ENCODE measurements at places on chromosomes 3 and 15.

- no peak for DNase-seq
Measured at GRCh38 chr15:31345606-31346366, 19.2 kb downstream of the KLF13 start.

DNA sequence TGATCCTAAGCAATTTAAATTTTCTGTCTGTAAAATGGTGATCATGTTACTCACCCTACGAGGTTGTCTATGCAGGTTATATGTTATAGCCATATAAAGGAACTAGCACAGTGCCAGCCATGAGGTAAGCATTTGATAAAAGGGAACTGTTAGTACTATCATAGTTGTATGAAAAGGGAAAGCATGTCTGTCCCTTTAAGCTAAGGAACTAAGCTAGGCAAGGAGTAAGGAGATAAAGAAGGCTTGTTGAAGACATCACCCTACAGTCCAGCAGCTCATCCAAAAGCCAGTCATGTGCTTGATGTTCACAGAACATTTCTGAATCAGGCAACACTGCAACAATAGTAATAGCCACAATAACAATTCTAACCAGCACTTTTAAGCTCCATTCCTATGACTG is 243.9 kb downstream of the ZBTB20 start:
- no peak for DNase-seq

DNA sequence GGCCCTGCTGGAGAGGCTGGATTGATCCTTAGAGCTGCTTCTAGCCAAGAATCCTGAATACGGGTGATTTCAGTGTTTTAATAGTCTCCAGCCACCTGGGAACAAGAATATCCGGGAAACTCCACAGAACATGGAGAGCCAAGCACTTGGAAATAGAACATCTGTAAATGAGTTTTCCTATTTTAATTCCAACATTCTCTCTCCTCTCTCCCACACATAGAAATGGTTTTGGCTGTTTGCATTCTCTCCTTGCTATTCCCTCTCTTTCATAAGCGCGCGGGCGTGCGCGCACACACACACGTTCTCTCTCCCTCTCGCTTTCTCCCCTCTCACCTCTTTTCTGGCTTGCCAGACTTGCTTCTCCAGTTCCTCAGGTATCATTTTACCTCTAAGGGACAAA is 50.6 kb downstream of the GADL1 start:
- no peak for DNase-seq

DNA sequence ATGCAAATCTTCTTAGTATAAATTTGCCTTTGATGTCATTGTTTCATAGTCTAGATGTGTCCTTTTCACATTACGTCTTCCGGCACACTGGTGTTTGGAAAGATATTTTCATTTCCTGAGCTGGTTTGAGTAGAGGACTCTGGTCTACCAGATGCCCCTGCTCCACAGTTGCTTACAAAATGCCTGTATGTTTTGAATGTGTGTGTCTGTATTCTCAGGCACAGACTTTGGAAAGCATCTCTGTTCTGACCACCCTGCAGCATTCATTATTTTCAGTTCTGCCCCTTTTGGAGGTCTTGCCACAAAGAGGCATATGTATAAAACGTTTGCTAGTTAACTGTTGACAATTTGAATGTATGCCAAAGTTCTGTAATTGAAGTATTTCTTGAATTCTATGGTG is 236.0 kb upstream of the GOLIM4 start:
- no peak for DNase-seq

DNA sequence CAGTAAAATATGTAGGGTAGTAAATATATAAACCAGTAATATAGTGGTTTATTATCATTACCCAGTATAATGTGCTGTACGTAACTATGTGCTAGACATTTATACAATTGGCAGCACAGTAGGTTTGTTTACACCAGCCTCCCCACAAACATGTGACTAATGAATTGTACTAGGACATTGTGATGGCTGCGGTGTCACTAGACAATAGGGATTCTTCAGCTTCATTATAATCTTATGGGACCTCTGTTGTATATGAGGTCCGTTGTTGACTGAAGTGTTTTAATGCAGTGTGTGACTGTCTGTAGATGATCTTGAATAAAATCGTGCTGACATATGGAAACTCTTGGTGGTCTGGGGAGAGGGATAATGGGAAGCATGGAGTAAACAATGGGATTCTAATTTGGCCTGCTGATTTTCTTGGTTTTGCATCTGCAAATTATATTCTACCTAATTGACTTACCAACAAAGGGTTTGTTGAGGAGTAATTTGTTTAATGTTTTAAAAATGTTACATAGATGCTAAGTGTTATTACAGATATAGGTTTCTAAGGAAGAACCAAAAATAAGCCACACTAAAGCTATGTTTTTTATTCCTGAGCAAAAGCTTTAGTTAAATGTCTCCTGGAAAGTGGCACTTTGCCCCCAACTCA is 496.5 kb upstream of the TBL1XR1 start:
- no peak for DNase-seq

DNA sequence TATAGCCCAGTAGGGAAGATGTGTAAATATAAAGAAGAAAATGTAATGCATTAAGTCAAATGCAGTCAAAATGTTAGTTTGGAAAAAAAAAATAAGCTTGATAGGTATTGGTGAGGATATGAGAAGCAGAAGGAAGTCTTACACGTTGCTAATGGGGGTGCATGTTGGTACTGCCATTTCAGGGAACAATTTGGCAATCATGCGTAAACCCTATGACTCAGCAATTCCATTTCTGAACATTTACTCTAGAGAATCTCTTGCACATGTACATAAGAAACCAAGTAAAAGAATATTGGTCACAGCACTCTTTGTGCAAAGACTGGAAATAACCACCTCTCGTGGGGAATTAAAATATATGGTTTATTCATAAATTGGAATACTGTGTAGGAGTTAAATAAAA is 35.5 kb upstream of the TIMP4 start:
- no peak for DNase-seq

GRCh38 chr15:28005004-28005527 is 94.0 kb downstream of the OCA2 start:
- no peak for DNase-seq

DNA sequence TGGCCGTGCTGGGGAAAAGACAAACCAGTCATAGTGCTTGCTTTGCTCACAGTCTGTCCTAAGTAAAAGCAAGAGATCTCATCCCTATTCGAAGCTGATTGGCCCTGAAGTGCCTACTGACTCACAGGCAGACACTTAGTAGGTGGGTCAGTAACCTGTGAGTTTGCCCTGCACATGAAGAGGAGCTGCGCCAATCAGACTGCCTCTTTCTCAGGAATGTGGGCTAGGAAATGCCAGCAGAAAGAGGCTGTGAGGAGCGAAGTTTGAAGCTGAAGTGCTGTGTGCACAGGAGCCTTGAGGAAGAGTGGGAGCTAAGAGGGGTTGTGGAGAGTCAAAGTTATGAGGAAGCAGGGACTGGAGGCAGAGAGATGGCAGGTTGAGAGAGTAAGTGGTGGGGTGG is 126.8 kb downstream of the IL20RB start:
- no peak for DNase-seq

GRCh38 chr3:106827515-106828213 is 549.6 kb upstream of the CCDC54 start:
- no peak for DNase-seq

DNA sequence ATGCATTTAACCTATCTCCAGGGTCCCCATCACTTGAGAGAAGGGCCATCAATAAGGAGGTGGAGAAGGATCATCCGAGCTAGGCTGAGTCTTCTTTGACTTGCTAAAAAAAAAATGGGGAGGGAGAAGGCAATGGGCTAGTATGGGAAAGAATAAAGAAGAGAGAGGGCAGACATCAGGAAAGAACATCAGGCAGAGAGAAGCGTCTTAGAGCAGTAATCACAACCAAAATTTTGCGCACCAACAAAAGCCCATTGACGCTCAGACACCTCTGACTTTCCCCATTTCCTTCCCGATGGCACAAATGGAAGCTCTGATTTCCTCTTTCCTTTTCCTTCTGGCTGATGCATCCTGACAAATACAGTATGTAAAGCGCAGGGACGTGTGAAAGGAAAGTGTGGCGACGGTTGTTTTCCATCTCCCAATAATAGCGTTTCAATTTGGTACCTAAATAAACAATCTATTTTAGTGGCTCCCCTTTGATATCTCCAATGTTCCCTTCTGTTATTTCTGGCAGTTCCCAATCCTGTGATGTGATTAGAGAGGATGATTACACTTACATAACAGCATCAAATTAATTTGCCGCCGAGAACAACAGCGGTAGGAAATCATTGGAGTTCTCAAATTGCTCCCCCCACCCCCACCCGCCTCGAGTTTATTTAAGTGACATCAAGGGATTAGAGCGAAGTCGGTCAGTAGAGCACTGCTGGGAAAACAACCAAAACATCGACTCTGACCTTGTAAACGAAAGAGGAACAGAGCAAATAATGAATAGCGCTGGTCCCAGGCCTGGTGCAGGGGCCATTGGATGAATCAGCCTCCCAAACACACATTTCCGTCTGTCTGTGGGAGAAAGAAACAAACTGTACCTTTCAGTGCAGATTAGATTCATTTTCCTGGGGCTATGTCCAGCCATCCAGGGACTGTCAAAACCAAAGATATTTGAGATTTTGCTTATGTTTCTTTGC is 273.3 kb upstream of the ICE2 start:
- no peak for DNase-seq

DNA sequence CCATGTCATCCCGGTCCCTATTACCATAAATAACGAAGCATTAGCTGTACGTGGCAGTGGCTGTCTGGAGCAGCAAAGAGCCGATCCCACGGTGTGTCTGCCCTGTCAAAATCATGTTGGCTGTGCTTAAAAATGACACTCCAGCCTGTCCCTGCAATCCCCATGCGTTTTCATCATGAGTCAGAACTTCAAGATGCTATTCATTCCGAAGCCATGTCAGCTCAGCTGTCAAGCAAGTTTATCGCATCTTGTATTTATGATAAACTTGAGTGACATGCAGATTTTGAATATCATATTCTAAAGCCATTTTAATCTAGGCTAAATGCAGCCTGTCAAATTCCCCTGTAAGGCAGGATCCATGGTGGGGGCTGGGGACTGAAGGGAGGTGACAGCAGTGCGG is 152.4 kb downstream of the TJP1 start:
- DNase-seq = no peak

DNA sequence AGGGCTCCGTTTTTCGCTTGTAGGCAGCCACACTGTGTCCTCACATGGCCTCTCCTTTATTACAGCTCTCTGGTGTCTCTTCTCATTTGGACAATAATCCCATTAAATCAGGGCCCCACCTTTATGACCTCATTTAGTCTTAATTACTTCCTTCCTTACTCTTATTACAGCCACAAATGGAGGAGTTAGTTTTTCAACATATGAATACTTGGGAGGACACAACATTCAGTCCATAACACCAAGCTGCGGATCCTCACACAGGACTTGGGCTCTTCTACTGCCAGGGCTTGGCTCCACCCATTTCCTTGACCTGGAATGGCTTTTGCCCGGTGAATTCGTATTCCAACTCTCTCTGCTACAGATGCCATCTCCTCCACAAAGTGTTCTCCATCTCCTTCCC is 74.3 kb upstream of the SLC7A14 start:
- no peak for DNase-seq

DNA sequence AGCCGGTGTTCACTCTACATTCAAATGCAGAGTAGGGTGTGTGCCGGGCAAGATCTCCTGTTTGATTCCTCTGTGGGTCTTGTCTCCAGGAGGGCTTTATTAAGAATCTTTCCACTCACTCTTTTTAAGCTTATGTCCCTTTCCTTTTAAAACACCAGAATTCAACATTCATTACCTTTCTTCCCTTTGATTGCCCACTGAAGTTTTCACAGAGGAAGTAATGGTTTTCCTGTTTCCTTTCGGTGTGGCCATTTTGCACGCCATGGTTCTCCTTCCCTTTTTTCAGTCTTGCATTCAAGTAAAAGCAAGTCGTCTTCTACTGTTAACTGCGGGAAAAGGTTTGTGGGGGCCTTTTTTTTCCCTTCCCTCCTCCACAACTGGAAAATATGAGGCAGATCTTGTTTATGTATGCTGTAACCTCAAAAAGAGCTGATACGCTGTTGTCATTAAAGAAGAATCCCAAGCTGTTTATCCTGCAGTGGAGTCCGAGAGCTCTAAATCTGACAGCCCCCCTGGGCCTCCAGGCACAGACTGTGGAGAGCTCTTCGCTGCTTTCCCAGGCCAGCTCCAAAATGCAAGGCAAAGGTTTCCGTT is 40.5 kb downstream of the FILIP1L start:
- no peak for DNase-seq

DNA sequence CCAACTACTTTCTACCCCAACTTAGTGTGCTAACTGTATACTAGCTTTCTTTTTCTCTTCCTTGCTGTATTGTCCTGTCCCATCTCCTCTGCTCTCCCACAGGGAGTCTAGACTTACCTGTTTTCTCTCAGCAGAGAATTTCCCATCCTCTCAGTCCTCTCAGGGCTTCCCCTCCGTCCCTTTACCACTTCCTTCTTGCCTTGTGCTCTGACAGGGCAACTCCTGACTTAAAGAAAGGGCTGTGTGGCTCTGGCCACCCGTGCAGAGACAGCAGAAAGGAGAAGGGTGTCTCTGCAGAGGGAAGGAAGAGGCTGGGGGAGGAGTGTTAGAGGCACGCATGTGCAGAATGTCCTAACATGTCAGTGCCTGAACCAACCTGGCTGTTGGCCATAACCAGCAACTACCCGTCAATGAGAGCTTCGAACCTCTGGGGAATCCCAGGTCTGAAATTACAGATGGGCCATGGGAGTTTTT is at the start of gene GCSAM:
Gene GCSAM (minus strand): TSS at position 274 of the 474 bp plus-strand sequence. CDS start 128 bp downstream, at position 146.
- no peak for DNase-seq

- DNase-seq = no peak
Measured at GRCh38 chr3:24751020-24751419, 256.4 kb upstream of the THRB start.

DNA sequence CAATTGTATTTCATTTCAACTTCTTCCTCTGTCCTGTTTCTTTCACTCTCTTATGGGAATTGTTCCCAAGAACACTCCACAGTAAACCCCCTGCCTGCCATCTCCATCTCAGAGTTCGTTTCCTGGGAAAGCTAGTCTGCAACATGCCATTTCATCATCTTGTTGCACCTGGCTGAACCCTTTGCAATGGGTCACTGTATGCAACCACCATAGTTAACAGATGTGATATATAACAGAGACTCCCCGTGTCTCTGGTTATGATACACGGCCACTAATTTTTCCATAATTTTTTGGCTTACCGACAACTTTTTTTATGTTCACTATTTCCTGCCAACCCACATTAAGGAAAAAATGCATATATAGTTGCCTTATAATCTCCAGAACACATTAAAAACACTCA is 95.5 kb downstream of the CHST2 start:
- no peak for DNase-seq

DNA sequence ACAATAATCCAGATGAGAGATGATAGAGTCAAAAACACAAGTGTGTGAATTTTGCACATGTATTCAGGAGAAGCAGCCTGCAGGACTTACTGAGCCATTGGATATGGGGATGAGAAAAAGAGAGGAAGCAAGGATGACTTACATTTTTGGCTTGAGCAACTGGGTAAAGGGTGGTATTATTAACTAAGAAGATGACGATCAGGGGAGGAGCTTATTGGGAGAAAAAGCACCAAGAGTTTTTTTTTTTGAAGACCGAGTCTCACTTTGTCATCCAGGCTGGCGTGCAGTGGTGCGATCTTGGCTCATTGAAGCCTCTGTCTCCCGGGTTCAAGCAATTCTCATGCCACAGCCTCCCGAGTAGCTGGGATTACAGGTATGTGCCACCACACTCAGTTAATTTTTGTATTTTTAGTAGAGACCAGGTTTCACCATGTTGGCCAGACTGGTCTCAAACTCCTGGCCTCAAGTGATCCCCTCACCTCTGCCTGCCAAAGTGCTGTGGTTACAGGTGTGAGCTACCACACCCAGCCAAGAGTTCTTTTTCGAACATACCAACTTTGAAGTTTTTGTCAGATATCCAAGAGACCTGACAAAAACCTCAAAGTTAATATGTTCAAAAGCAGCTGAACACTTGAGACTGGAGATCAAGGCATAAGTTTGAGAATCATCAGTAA is 14.8 kb upstream of the SH3BP5 start:
- DNase-seq = no peak

Measured in SW 1271 (cell line).